ENCODE measurements at places on chromosomes 5 and 9.

DNA sequence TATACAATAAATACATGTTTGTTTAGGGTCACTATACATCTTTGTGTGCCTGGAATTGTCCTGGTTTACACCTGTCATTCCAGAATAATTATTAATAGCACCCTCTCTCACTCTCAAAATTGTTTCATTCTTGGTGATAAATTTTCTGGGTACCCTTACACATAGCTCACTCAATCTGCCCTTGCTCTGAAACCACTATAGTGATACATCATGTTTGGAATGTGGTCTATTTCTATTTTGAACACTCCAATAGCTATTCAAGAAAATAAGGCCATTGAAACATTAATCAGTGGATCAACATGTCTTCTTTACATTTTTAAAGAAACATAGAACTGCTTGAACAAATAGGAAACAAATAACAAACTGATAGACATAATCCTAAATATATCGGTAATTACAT lies 158.7 kb downstream of the ARRDC3 start:
- DNase-seq = no peak

GRCh38 chr9:104227108-104227507 lies 133.0 kb downstream of the SMC2 start:
- no peak for DNase-seq

DNA sequence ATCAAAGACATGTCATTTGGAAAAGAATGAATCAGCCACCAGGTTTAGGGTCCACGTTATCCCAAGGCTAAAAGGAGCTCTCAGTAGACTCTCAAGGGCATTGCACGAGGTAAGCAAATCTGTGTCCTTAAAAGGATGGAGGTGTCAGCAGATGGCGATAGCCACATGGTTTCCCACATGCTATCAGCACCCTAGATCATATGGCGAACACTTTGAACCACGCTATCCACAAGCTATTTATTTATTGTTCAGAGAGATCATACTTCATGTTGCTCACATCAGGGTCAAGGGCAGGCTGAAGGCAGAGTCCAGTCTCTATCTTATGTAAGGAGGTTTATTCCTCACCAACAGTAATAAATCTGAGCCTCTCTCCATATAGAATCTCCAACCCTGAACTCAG lies 43.7 kb downstream of the CDH6 start:
- DNase-seq = no peak

- DNase-seq = no peak
Observed at GRCh38 chr9:14715102-14715501, 7.4 kb downstream of the CER1 start.

- DNase-seq = no peak
Observed at GRCh38 chr5:86244153-86244552, 373.6 kb upstream of the COX7C start.

GRCh38 chr5:18329328-18329727 lies 695.1 kb downstream of the TAF11L14 start:
- DNase-seq = no peak

DNA sequence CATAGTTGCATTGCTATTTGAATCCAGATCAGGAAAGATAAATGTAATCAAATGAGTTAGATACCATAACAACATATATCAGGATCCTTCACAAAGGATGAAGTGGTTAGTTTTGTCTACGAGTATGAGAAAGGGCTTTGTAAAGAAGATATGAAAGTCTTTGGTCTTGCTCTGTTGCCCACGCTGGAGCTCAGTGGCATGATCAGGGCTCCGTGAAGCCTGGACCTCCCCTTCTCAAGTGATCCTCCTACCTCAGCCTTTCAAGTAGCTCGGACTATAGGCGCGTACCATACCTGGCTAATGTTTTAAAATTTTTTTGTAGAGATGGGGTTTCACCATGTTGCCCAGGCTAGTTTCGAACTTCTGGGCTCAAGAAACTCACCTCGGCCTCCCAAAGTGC lies 1.8 kb downstream of the SMC5 start:
- no peak for DNase-seq

- no peak for DNase-seq
Observed at GRCh38 chr9:34332076-34332964, 3.0 kb downstream of the NUDT2 start.

DNA sequence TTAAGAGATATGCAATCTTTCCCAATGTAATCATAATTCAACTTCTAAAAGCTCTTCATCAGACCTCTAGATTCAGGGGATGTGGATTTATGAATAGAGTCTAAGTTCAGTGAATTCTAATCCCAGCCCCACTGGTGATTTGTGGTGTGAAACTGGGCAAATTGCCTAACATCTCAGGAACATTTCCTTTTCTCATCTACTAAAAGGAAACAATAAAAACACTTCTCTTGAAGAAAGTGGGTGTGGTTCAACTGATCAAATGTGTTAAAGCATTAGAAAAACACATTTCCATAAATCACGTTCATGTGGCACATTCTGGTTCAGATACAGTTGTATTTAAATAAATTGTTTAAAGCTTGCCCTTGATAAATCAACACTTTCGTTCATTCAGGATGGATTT lies 631.7 kb upstream of the CDH6 start:
- no peak for DNase-seq

GRCh38 chr9:126298063-126298801 lies 28.4 kb upstream of the MVB12B start:
- no peak for DNase-seq

- no peak for DNase-seq
Observed at GRCh38 chr9:97742545-97742944, 45.4 kb upstream of the XPA start.

GRCh38 chr5:2883771-2884170 lies 132.3 kb upstream of the IRX2 start:
- DNase-seq = no peak

- no peak for DNase-seq
Observed at GRCh38 chr9:5551368-5552150, 41.2 kb downstream of the PDCD1LG2 start.

- no peak for DNase-seq
Observed at GRCh38 chr5:35185518-35185917, 44.8 kb downstream of the PRLR start.

GRCh38 chr9:130368631-130369103 lies 76.1 kb upstream of the ASS1 start:
- peak; percentile 11 for DNase-seq

- no peak for DNase-seq
Observed at GRCh38 chr5:2300421-2300820, 417.7 kb upstream of the IRX4 start.

GRCh38 chr5:164504141-164504772 lies 998.8 kb downstream of the MAT2B start:
- no peak for DNase-seq

All from stimulated activated CD4-positive, alpha-beta T cell treated with anti-CD3 and anti-CD28 coated beads, Interleukin-4, amount 100 ng/mL, for 48 hours (primary cell).